ENCODE measurements at places on chromosomes 2 and 18.

- H3K27ac ChIP-seq, result no peak overlapping the region
- no peaks in the 10 kb centered on the region for H3K4me1 ChIP-seq
- H3K27me3 ChIP-seq, result no peaks in the 10 kb centered on the region
- H3K4me3 ChIP-seq, result no peak overlapping the region
- no peak for DNase-seq
These were observed 280.8 kb downstream of the SETBP1 start for GRCh38 chr18:44961288-44961995.

DNA sequence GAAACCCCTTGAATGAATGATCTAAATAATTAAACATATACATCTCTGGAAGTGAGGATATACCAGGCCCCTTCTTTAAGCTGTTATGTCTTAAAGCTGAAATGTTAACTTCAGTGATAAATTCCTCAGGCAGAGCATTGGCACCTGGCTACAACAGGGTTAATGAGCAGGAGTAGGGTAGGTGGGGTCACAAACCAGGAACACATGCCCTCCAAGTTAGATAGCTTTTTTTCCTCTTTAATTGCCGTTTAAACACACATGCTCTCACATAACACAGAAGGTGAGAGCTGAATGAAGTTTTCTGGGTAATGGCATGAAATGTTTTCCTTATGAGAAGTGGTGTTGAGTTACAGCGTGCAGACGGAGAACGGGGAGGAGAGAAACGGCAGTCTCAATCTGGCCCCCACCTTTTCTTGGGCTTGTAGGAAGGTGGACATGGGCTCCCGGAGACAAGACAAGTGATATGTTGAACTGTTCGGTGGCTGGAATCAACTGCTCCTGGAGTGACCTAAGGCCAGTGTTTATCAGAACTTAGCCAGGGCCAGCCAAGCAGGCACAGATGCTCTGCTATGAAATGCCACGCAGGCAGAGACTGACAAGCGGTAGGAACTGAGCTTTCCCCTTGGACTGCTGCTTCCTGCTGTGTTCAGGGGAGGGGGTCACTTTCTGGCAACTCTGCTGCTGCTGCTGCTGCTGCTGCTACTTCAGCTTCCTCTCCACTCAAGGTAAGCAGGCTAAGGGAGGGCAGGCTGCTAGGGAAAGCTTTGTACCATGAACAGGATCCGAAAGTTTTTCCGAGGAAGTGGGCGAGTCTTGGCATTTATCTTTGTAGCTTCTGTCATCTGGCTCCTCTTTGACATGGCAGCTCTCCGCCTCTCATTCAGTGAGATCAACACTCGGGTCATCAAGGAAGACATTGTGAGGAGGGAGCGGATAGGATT is at the start of gene GALNT5:
GALNT5 (plus strand) TSS at position 394 of the 941 bp plus-strand sequence; CDS start at position 772, 378 bp downstream.
- H3K27ac ChIP-seq, result no peak within 1 kb of the TSS
- peak within 1 kb of the TSS; percentile 24 for H3K4me3 ChIP-seq
- DNase-seq, result peak; percentile 69
- H3K27me3 ChIP-seq, result no peaks in the 10 kb centered on the region
- no peaks in the 10 kb centered on the region for H3K4me1 ChIP-seq
- H3K36me3 ChIP-seq, result no peaks in the 10 kb centered on the region

DNA sequence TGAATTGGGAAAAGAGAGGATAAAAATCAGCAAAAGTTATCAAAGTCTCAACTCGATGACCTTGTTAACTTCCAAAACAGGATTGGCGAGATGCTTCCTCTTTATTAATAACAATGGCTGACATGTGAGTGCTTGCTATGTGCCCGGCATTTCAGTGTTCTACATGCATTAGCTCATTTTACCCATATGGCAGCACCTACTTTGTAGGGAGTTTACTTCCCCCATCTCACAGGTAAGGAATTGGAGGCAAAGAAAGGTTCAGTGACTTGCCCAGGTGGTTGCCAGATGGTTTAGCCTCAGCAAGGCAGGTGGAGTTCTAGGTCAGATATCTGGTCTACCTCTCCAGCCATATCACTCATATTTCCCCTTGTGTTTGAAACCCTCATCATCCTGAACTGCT is 12.4 kb downstream of the TFCP2L1 start:
- H3K4me3 ChIP-seq, result no peak overlapping the region
- no peak for DNase-seq
- H3K27ac ChIP-seq, result no peak overlapping the region
- no peaks in the 10 kb centered on the region for H3K36me3 ChIP-seq

GRCh38 chr2:195410074-195410671 is 246.9 kb upstream of the SLC39A10 start:
- H3K36me3 ChIP-seq, result no peaks in the 10 kb centered on the region
- no peaks in the 10 kb centered on the region for H3K4me1 ChIP-seq
- H3K4me3 ChIP-seq, result no peak overlapping the region
- H3K27ac ChIP-seq, result no peak overlapping the region

DNA sequence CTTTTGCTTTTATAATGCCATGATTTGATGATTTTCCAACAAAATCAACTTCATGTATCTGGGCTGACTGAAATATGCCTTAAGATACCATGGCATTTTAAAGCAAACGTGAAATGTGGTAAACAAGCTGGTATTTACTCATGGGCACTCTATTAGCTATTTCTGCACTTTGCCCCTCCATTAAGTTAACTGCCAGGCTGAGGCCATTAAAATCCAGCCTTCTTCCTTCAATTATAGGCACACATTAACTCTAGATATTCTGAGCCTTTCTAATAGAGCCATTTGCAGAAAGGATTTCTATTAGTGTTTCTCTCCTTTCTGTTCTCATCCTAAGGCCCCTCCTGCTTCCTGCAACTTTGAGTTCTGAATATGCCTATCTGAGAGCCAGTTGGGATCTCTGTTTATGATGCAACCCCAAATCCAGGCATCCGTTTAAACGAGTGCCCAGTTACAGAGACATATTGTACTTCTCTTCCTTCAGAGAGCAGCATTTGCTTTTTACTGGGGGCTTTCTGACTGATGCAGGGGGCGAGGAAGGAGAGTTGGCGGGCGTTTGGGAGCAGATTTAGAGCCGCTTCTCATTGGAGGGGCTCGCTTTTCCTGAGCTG is 1.6 kb upstream of the KCNJ3 start:
- no peaks in the 10 kb centered on the region for H3K36me3 ChIP-seq
- no peaks in the 10 kb centered on the region for H3K27me3 ChIP-seq
- no peaks in the 10 kb centered on the region for H3K4me1 ChIP-seq
- H3K27ac ChIP-seq, result no peak overlapping the region
- DNase-seq, result peak; percentile 11
- H3K4me3 ChIP-seq, result no peak overlapping the region

GRCh38 chr2:115838539-115838938 is 1396.1 kb downstream of the DPP10 start:
- no peak overlapping the region for H3K4me3 ChIP-seq
- H3K27me3 ChIP-seq, result no peaks in the 10 kb centered on the region
- no peak for DNase-seq
- no peaks in the 10 kb centered on the region for H3K4me1 ChIP-seq

DNA sequence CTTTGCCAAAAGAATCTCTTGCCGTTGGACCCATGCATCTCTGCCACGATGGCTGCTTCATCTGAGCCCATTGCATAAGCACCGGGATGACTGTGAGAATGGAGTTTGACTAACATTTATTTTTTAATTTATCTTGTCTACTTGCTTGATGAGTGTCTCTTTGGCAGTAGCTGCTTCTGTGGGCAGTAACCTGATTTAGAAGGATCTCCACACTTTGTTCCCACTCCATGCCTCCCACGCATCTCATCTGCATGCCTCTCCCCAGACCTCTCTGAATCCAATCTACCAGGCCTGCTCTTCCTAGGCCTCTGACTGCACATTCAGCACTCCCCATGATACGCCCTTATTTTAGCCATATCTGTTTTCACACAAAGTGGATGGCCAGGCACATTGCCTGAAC is 23.7 kb upstream of the TMX3 start:
- H3K4me1 ChIP-seq, result no peaks in the 10 kb centered on the region
- no peaks in the 10 kb centered on the region for H3K27me3 ChIP-seq
- no peak overlapping the region for H3K4me3 ChIP-seq

DNA sequence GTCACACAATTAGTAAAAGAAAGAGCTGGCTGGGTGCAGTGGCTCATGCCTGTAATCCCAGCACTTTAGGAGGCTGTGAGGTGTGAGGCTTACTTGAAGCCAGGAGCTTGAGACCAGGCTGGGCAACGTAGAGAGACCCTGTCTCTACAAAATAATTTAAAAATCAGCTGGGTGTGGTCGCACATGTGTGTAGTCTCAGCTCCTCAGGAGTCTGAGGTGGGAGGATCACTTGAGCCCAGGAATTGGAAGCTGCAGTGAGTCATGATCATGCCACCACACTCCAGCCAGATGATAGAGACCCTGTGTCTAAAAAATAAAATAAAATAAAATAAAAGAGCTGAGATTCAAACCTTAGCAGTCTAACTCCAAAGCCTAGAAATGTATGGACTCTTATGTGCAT is 39.0 kb upstream of the NEDD4L start:
- no peaks in the 10 kb centered on the region for H3K36me3 ChIP-seq
- no peaks in the 10 kb centered on the region for H3K27me3 ChIP-seq
- H3K4me3 ChIP-seq, result no peak overlapping the region
- no peak for DNase-seq
- no peak overlapping the region for H3K27ac ChIP-seq

GRCh38 chr2:45119038-45119437 is 109.8 kb upstream of the SIX2 start:
- no peak for DNase-seq
- peaks cover 10% of the 10 kb centered on the region for H3K4me1 ChIP-seq
- H3K27me3 ChIP-seq, result no peaks in the 10 kb centered on the region
- no peaks in the 10 kb centered on the region for H3K36me3 ChIP-seq
- no peak overlapping the region for H3K27ac ChIP-seq

DNA sequence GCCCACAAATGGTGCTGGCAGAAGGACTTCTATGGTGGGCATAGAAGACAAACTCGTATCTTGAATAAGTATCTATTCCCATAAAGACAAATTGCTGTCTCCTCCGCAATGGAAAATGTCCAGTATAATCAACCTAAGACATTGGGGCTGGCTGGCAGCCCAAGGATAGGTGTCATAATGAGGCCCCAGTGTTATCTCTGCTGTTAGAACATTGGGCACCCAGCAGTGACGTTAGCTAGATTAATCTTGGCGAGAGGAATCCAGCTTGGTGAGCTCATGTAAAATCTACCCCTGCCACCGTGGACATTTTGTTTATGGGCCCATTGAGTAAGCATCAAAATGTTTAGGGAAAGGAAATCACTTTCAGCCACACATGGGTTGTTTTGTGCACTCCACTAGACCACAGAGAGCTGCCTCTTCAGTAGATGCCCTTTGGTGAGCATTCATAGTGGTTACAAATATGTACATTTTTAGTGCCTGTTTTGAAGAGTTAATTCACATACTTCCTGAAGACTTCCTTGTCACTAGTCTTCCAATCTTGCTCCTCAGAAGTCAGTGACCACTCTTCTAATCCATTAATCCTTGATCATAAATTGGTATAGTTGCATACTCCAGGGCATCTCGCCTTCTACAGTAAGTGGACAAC is 48.2 kb upstream of the KDM3A start:
- H3K4me3 ChIP-seq, result no peak overlapping the region
- DNase-seq, result no peak
- no peaks in the 10 kb centered on the region for H3K4me1 ChIP-seq

DNA sequence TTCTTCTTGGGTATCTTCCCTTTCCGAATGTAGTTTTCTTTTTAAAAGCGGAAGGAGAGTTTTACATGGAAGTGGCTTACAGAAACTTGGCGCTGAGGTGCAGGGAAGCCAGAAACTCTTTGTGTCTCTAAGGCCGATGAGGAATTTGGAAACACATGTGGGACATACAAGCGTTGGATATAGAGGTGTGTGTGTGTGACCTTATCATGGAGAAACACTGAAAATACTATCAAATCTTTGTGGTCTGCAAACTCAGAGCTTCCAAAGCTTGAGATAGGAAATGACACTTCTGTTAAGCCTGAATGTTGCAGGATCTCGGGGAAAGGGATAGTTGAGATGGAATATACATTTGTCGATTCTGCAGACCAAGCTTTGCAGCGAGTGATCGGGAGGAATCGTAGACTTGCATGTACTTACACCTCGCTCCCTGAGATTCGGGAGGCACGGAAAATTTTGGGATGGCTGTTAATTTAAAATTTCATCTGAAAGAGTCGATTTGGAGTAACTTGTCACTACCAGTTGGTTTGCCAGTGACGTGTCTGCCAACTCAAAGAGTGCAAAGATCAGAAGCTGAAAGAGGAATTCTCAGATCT is 1.0 kb downstream of the NAB1 start:
- peak overlapping the region; percentile 68 for H3K4me3 ChIP-seq
- peak; percentile 62 for DNase-seq
- no peaks in the 10 kb centered on the region for H3K27me3 ChIP-seq
- no peaks in the 10 kb centered on the region for H3K36me3 ChIP-seq

DNA sequence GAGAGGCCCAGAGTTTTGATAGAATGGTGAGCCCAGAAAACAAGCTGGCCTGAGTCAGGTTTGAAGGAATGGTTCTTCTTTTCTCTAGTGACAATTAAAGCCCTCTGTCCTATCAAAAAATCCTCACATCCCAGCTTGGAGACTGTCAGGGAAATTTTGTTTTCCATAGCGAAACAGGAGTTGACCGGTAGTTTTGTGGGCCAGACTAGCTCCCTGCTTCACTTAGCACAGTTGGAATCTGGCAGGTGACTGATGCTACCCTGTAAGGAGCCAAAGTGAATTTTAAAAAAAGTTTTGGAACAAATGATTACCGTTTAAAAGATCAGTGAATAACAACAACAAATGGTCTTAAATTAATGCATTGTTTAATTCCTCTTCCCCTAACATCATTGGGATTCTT is 6.7 kb downstream of the NAB1 start:
- no peak overlapping the region for H3K27ac ChIP-seq
- no peak overlapping the region for H3K4me3 ChIP-seq
- no peaks in the 10 kb centered on the region for H3K27me3 ChIP-seq

GRCh38 chr2:187188783-187189631 is 259.0 kb downstream of the CALCRL start:
- no peaks in the 10 kb centered on the region for H3K36me3 ChIP-seq
- no peaks in the 10 kb centered on the region for H3K4me1 ChIP-seq
- H3K4me3 ChIP-seq, result no peak overlapping the region
- H3K27ac ChIP-seq, result no peak overlapping the region
- no peak for DNase-seq

DNA sequence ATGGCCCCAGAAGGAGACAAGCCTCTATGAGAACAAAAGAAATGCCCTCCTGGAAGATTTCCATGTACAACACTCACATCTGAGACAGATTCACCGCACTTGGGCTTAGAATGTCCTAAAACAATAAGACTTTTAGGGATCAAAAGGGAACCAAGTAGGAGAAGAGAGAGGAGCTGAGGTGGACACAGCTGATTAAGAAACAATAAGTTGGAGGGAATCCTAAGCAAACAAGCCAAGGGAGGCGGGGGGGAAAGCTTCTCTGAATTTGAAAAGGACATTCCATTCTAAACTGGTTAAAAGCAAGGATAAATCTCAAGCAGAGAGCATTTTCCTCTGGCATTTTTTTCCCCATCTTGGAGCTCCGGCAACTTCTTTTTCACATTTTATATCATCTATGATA is 9.9 kb downstream of the ACVR1 start:
- H3K36me3 ChIP-seq, result no peaks in the 10 kb centered on the region
- peak; percentile 37 for DNase-seq
- H3K27me3 ChIP-seq, result no peaks in the 10 kb centered on the region
- H3K4me3 ChIP-seq, result no peak overlapping the region
- H3K4me1 ChIP-seq, result peaks cover 12% of the 10 kb centered on the region

GRCh38 chr18:35861367-35862118 is 110.9 kb upstream of the RMP24 start:
- no peaks in the 10 kb centered on the region for H3K27me3 ChIP-seq
- no peaks in the 10 kb centered on the region for H3K36me3 ChIP-seq
- no peak overlapping the region for H3K4me3 ChIP-seq
- H3K4me1 ChIP-seq, result peaks cover 7% of the 10 kb centered on the region
- DNase-seq, result peak; percentile 47
